Right ventricle myocardium superior (tissue), 1 donor: ENCODE measurements at places on chromosomes 16 and 17. TPM values are rescaled to one million over a fixed set of nuclear protein-coding genes. Genes with fewer than 3 reads are reported as not detected.

ACSM5 gene
- 1.4 TPM for total RNA-seq

RGS11 gene
- total RNA-seq = 12.5 TPM

WNT3 gene
- 0.91 TPM for total RNA-seq

- DNase-seq = no peak
Observed at GRCh38 chr17:48393283-48393682, 36.7 kb downstream of the SKAP1 start.

- no peak for DNase-seq
Observed at GRCh38 chr16:54437921-54438320, 151.3 kb upstream of the IRX3 start.

DNA sequence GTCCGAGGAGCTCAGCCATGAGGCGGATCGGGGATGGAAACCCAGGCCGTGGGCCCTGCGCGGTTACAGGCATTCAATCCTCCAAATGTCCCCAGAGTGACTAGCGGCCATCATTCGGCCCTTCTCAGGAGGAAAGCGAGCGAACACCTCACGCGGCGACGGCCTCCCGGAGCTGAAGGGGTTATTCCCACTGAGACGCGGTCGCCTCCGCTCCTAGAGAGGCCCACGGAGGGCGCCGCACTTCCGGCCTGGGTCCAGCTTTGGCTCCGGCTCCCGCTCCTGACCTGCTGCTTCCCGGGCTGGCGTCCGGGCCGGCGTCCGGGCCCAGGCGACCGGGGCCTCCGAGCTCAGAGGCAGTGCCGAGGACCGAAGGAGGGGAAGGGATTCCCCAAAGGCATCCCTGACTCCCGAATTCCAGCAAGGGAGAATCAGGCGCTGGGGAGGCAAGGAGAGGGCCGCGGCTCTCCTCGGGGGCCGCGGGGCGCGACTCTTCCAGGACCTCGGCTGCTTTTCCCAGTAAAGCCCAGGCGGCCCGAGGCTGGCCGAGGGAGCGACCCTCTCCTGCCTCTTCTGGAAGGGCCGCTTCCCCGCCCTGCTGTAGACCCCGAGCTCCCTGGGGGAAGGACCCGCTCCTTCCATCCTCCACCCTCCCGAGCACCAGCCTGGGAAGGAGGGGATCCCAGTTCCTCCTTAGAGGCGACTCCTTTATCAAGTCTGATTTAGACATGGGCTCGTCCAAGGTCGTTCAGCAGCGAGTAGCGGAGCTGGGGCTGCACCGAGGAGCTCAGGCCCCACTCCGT lies 18.6 kb upstream of the ZNF629 start:
- peak; percentile 94 for DNase-seq

DNA sequence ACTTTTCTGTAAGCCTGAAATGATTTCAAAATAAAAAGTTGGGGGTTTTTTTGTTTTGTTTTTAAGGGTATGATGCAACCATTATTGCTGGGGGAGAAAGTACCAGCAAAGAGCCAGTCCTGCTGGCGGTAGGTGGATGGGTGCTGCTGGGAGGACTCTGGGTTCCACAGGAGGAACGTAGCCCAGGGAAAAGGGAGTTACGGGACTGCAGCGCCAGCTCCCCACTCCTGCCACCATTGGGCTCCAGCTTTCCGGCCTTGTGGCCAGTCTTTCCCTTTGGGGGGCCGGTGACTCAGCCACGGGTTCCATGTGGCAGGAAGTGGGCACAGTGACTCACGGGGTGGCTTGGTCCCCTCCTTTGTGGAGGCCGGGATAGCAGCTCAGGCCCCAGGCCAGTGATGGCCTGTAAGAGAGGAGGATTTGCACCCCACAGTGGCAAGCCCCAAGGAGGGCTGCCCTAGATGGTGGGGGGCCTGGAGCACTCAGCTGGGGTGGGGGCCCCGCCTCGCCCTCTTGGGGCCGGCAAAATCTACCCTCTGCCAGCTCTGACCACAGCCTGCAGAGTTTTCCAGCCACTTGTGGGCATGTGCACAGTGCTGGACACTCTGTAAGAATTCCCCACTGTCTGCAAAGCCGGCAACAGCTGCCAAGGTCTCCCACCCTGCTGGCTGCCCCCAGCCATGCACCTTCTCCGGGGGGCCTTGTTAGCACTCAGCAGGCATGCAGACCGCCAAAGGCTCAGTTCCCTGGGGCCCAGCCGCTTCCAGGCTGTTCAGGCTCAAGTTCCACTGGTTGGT lies 30.4 kb downstream of the SOCS3 start:
- no peak for DNase-seq

DNA sequence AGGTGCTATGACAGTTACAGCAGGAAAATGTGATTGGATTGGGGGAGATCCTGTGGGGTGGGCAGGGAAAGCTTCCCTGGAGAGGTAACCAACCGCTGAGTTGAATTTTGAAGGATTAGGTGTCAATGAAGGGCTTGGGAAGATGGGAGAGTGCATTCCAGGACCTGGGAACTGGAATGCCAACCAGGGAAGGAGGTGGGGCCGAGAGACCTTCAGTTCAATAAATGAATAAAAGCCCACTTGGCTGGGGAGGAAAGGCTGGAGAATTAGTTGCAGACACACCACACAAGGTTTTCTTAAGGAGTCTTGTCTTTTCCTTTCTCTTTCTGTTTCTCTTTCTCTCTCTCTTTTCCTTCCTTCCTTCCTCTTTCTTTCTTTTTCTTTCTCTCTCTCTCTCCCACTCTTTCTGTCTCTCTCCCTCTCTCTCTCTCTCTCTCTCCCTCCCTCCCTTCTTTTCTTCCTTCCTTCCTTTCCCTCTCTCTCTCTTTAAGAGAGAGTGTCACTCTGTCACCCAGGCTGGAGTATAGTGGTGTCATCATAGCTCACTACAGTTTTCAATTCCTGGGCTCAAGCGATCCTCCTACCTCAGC lies 3.3 kb downstream of the USP43 start:
- DNase-seq = no peak

- peak; percentile 46 for DNase-seq
Observed at GRCh38 chr17:81338274-81339190, 43.4 kb upstream of the SLC38A10 start.

DNA sequence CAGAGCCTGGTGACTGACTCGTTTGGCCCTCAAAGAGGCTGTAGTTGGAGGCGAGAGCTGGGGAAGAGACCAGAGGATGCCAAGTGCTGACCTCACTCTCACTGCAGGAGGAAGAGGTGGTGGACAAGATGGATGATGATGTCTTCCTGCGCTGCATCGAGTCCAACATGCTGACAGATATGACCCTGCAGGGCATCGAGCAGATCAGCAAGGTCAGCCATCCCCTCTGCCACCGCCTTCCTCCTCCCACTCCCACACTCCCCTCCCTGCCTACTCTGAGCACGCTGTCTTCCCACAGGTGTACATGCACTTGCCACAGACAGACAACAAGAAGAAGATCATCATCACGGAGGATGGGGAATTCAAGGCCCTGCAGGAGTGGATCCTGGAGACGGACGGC lies 26.9 kb downstream of the POLR2A start:
- no peak for DNase-seq

- DNase-seq = no peak
Observed at GRCh38 chr16:72203401-72203800, 31.4 kb upstream of the PMFBP1 start.

GRCh38 chr16:76970087-76970744 lies 220.8 kb upstream of the MON1B start:
- no peak for DNase-seq

GRCh38 chr16:67964477-67965131 lies 3.8 kb downstream of the SLC12A4 start:
- no peak for DNase-seq

- no peak for DNase-seq
Observed at GRCh38 chr17:36929851-36930582, 7.3 kb upstream of the LHX1 start.

DNA sequence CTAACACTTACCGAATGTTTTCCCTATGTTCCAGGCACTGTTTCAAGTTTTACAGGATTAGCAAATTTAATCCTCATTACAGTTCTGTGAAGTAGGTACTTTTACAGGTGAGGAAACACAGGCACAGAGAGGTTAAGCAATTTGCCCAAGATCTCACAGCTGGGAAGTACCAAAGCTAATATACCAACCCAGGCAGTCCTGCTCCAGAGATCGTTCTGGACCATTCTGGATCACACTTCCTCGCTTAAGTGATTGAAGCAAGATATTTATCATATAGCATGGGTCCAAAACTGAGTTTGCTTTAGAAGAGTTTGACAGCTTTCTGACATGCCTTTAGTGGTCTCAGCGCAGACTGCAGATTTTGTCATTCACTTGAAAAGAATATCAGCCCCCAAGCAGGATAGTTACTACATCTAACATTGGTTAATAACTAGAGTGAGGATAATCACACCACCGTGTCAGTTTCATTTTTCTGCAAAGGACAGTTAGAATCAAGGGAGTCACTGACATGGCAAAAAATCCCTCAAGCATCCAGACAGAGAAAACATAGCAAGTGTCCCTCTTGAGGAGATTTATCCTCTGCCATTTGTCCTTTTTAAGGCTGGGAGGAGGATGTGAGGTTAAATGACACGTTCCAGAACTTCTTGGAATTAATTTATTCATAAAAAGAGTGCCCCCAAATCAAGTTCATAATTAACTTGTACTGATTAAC lies 5.1 kb downstream of the HS3ST3B1 start:
- no peak for DNase-seq
